ENCODE measurements at places on chromosomes 11 and 22.

DNA sequence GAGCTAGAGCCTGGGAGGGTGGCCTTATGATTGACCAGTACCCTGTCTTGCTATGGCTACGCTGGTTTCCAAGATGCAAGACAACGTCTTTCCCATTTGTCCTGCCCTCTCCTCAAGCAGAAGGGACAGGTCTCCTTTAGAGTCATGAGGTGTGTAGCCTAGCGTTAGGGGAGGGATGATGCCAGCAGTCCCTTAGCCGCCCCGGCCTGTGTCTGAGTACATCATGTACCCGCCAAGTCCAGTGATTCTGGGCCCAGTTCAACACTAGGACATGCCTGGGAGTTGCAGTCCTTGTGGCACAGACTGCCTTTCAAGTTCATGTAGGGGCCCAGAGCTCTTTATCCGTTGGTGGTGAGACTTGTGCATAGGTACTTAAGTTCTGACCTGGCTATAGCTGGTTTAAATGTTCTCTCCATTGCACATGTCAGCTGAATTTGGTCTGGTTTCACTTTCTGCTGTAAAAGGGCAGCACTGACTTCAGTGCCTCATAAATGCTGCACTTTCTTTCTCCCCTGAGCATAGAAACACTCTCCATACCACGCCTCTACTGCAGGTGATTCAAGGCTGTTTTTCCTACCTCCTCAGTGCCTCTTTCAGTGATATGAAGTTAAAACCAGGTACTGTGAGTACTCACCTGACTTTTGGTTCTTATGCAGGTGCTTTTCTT is 151.1 kb downstream of the METTL15 start:
- DNase-seq = no peak

DNA sequence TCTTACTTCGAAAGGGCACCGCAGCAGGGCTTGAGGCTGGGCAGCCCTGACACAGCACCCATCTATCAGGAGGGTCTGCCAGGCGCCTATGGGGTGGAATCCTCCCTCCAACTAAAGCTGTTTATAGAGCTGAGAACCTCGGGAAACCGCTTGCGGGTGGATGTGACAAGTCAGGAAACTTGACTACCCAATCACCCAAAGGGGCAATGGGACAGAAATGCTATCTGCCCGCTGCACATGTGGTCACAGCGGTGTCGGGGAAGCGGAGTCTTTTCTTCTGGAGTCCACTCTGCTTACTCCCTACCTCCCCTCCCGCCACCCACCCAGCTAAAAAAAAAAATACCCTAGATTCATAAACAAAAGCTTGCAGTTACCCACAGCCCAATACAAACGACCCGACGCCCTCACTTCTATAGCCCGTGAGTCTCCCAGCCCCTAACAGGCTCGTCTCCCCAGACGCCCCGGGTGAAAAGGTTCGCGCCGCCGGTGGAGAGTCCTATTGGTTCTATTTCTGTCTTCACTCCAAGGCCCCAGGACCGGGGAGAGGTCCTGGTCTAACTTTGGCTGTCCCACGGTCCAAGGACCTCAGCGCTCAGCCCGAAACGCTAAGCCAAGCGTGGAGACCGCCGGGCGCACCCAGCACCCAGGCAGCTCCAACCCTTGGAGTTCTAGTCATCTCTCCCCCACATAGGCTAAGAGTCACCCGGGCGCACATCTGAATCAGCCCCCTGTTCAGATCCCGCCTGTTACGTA is 1.4 kb downstream of the TRPC6 start:
- no peak for DNase-seq

GRCh38 chr11:15750535-15751308 is 605.6 kb downstream of the SOX6 start:
- DNase-seq = no peak

DNA sequence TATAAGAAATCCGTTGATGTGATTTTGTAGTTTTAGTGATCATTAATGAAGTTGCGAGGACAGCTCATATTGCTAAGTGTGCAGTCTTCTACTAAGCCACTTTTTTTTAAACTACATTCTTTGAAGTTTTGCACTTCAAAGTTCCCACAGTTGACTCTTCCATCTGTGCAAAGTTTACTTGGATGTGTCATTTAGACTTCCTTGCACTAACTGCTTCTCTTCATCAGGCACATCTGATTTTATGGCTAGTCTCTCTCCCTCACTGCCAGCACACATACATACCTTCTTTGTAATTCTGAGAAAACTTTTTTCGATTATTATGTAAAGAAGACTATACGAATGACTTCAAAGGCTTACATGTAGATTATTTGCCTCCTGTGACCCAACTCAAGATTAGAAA is 250.0 kb downstream of the DYNC2H1 start:
- peak; percentile 32 for DNase-seq

DNA sequence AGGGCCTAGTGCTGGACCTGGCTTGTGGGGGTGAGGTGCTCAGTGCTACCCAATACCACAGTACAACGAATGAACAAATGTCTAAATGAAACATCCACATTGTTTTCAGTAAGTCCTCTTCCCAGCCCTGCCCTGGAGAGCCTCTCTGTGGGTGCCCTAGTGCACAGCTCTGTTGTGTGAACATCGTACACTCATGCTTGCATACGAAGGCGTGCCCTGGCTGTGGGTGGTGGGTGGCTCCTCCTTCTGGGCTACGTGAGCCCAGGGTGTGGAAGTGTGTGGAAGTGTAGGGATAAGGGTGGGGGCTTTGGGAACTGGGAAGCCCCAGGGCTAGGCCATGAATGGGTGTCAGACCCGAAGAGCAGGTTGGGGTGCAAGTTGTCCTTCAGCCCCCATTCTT is 592 bp upstream of the NLRX1 start:
- DNase-seq = no peak

- DNase-seq = no peak
These were observed 73.1 kb upstream of the POU2AF2 start for GRCh38 chr11:111172321-111172862.

GRCh38 chr11:111312076-111312475 is 13.7 kb downstream of the POU2AF3 start:
- no peak for DNase-seq

DNA sequence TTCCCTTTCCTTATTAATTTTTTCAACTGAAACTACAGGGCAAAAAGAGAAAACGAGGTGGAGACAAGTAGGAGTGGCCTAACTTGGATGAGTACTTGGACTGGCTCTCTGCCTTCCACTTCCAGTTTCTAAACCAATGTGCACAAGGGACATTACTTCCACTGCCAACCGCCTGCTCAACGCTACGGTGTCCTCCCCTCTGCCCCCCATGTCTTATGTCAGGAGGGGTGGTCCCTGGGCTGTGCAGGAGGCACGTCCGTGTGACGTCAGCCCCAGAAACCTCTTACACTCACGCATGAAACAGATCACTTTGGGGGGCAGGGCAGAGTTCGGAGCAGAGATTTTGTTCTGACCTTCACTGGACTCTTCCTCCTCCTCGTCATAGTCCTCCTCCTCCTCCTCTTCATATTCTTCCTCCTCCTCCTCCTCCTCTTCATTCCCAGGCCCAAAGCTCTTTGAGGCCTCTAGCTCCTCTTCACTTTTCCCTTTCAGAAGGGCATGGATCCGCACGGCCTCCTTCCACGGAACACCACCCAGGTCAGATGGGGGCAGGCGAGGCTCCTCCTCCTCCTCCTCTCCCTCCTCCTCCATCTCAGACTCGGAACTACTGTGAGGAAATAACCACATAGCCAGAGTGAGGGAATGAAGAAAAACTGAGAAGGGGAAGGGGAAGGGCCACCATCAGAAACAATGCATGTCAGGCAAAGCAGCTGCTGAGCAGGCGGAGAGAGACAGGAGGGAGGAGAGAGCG is 57.4 kb upstream of the BID start:
- no peak for DNase-seq

GRCh38 chr11:2166091-2166851 is 5.3 kb upstream of the INS start:
- no peak for DNase-seq

DNA sequence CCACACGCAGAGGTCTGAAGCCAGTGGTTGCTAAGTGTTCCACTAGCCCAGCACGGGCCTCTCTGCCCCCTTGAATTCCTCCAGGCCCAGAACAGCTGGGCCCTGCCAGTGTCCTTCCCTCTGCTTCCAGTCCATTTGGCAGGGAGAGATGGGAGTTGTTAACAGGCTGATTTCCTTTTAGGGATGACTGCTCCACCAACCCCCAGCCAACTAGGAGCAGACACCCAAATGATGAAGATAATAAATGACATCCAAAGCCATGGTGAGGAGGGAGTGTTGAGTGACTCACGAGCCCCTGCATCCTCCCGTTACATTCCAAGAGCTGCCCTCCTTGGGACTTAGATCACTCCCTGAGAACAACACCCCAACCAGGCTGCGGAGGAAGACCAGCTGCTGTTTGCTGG is 20.6 kb downstream of the PARVA start:
- peak; percentile 91 for DNase-seq

DNA sequence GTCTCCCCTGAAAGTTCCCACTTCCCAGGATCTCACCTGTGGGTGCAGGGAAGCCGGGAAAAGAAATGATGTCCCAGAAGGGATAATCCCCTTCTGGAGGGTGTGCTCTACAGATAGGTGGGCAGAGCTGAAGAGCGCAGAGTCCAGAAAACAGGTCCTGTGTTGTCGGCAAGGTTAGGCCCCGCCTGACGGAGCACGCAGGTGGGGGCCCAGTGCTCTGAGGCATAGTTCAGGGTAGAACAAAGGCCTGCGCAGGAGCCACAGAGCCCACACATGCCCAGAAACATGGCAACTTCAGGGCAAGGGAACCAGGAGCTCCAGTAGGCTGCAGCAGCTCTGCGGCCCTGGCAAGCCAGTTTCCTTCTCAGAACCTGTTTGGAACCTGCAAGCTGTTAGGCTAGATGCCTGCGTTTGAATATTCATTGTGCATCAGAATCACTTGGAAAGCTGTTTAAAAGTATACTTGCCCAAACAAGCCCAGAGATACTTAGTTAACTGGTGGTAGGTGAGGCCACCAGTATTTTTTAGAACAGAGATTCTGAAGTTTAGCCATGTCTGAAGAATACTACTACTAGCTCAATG is 386.6 kb downstream of the BUD13 start:
- DNase-seq = no peak

GRCh38 chr22:22843848-22844247 is 43.8 kb upstream of the IGLL5 start:
- DNase-seq = no peak

GRCh38 chr11:8760896-8761295 is 78.3 kb downstream of the RPL27A start:
- DNase-seq = no peak

- peak; percentile 31 for DNase-seq
These were observed 4.3 kb downstream of the IGSF22 start for GRCh38 chr11:18721561-18722292.

DNA sequence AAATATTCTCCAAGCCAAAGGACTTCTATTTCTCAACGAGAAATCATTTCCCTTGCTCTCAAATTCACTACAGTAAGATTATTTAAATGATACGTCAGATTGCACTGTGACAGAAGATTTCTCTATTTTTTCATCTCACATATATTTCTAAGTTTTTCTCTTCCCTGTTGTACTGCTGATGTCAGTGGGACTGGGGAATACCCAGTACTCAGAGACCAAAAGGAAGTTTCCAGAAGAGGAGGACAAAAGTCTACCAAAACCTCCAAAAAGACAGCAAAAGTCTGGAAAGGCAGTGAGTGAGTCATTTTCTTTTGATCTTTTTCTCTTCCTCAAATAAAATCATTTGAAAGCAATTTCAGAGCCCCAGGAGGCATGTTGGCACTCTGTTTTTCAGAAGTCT is 149.8 kb upstream of the PITPNB start:
- DNase-seq = peak; percentile 29

- DNase-seq = no peak
These were observed 29.1 kb upstream of the PICALM start for GRCh38 chr11:86097980-86098379.

DNA sequence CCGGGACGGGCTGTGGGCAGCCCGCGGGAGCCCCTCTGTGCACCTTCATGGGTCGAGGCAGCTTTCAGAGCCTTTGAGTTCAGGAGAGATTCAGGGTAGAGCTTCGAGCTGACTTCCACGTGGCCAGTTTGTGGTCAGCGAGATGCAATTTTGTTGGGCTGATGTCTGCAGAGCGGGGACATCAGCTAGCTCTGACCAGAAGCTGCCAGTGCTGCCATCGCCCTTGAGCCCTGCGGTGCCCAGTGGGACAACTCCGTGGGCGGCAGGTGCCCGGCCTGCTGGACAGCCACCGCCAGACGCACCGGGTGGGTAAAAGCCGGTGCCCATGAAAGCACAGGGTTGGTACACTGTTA is 719 bp downstream of the TALDO1 start:
- DNase-seq = no peak

GRCh38 chr11:61004761-61005181 is 33.3 kb downstream of the CD6 start:
- DNase-seq = peak; percentile 14

DNA sequence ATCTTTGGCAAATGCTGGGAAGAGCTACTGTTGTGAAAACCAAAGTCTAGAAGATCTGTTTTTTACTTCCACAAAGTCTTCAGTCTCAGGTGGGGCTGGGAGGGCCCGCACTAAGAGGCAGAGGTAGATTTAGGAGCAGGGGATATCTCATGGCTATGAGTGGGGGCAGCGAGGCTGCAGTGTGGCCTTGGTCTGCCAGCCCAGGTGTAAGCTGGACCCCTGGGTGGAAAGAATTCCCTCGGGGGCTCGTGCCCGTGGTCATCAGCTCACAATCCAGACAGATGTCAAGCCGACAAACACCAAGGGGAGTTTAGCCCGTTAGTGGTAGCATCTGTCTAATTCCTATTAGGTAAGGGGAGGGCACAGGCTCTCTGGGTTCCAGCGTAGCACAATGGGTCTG is 9.0 kb downstream of the PKNOX2 start:
- DNase-seq = no peak

GRCh38 chr11:9600644-9601036 is 27.2 kb downstream of the WEE1 start:
- no peak for DNase-seq

DNA sequence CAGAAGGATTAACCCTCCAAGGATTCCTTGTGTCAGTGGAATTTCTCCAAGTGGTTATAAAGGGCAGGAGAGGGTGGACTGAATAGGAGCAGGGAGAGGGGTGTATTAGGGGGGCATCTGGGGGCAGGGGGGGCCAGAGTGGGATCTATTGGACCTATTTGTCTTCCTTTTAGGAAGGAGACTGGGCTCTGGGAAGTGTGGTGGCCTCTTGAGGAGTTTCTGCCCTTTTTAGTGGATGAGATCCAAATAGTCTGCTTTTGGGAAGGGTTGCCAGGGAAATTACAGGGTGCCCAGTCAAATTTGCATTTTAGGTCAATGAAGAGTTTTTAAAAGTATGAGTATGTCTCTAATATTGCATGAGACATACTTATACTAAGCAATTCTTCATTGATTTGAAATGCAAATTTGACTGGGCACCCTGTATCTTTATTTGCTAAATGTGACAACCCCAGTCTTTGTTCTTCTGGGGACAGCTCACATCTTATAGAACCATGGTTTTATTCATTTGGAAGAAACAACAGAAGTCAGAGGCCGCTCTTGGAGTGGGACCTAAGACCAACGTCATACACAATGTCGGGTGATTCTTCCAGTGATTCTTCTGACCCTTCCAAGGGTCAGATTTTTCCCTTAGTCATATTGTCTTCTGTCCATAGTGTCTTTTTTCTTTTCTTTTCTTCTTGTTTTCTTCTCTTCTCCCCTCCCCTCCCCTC is 429 bp upstream of the SLC22A6 start:
- no peak for DNase-seq

GRCh38 chr11:118628861-118629549 is 21.6 kb downstream of the PHLDB1 start:
- DNase-seq = no peak

GRCh38 chr11:130725421-130726233 is 190.7 kb downstream of the SNX19 start:
- DNase-seq = no peak
